ENCODE measurements at places on chromosomes 3 and 15.

- DNase-seq, result no peak
These were observed 5.9 kb downstream of the ADPRH start for GRCh38 chr3:119585208-119585607.

DNA sequence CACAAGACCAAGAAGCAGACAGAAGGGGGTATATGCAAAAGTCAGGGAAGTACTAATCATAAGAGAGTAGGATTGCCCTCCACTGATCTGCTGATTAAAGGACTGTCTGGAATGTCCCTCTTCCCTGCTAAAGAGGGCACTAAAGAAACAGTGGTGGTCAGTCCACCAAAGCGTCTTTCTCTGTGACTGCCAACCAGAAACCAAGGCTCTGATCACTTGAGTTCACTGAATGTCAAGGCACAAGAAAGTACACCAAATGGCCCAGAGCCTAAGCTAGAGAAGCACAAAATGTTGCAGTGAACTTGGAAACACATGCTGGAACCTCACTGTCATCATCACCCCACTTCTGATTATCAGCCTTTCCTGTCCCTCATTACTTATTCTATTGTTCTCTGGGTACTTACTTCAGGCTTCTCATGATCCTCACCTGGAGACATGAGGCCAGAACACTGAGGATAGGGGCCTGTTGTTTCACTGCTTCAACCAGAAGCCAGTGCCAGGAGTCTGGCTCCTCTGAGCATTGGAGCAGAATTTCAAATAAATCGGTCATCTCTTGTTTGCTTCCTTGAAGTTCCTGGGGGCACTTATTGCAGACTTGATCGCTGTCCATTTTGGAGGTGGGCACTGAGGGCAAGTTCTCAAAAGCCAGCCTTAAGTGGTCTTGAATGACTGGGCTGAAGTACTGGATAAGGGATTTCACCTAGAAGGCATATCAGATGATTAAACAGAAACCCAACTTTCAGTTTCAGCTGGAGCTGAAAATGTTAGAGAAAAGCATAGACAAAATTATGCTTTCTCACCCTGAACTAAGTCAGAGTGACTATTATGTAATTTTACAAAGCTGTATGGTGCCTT is 58.9 kb downstream of the EIF3J start:
- no peak for DNase-seq

DNA sequence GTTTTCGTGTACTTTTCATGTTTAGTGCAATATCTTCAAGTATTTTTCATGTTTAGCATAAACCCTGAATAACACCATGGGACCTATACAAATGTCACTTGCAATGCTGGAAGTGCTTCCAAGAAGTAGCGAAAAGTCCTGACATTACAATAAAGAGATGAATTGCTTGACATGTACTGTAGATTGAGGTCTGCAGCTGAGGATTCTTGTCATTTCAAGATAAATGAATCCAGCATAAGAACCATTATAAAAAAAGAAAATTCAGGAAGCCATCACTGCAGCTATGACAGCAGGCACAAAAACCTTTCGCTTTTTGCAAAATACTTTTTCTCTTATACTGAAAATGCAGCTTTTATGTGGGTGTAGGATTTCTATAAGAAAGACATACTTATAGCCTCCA is 37.4 kb downstream of the IFT57 start:
- no peak for DNase-seq

- DNase-seq, result no peak
These were observed 25.3 kb upstream of the C15orf61 start for GRCh38 chr15:67495585-67495984.

DNA sequence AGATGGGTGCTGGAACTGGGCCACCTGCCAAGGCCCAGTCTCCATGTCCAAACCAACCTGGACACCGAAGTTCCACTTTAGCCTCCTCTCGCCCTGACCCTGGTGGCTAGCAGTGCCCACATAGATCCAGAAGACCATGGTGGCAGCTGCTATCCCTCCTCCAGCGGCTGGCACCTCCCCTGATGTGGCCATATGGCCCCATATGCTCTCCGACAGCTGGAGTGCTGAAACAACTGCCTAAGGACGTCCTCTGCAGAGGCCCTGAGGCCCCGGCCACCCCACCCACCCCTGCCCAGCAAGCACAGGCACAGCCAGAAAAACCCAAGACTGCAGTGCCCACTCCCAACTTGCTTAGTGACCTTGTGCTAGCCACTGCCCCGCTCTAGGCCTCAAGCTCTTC is 182.3 kb upstream of the LINGO1 start:
- DNase-seq, result no peak

- DNase-seq, result no peak
These were observed 2.4 kb upstream of the VIPR1 start for GRCh38 chr3:42500091-42500490.

- no peak for DNase-seq
These were observed 58.5 kb upstream of the CTSH start for GRCh38 chr15:79003301-79003700.

- DNase-seq, result no peak
These were observed 620 bp upstream of the TTC23 start for GRCh38 chr15:99250001-99250400.

DNA sequence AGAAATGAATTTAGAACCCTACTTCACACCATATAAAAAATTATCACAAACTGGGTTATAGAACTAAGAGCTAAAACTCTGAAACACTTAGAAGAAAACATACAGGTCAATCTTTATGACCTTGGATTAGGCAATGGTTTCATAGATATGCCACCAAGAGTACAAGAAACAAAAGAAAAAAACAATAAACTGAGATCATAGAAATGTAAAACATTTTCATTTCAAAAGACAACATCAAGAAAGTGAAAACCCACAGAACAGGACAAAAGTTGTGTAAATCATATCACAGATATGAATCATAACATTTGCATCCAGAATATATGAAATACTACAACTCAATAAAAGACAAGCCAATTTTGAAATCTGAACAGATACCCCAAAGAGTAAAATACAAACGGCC is 72.4 kb downstream of the TBL1XR1 start:
- no peak for DNase-seq

GRCh38 chr15:59137566-59137965 is 32.6 kb downstream of the CCNB2 start:
- no peak for DNase-seq

GRCh38 chr3:4478261-4478660 is 11.2 kb upstream of the SUMF1 start:
- DNase-seq, result no peak

- no peak for DNase-seq
These were observed 18.9 kb downstream of the EPHA6 start for GRCh38 chr3:96833301-96833700.

- no peak for DNase-seq
These were observed 20.9 kb downstream of the HACD3 start for GRCh38 chr15:65551183-65551582.

GRCh38 chr3:20846066-20846465 is 660.1 kb upstream of the SGO1 start:
- no peak for DNase-seq

All from NCI-H2081 treated with DMSO at 0.1 percent for 48 hours (cell line).